ENCODE measurements at places on chromosomes 16 and 17. TPM values are rescaled to one million over a fixed set of nuclear protein-coding genes. Genes with fewer than 3 reads are reported as not detected.

GRCh38 chr16:3915426-3916260 is 35.1 kb upstream of the CREBBP start:
- DNase-seq, result no peak
- H3K27me3 ChIP-seq, result no peaks in the 10 kb centered on the region
- H3K4me3 ChIP-seq, result no peak overlapping the region
- no peaks in the 10 kb centered on the region for H3K4me1 ChIP-seq
- H3K27ac ChIP-seq, result no peak overlapping the region

Gene ARSG
- 8.5 TPM for polyA plus RNA-seq

DNA sequence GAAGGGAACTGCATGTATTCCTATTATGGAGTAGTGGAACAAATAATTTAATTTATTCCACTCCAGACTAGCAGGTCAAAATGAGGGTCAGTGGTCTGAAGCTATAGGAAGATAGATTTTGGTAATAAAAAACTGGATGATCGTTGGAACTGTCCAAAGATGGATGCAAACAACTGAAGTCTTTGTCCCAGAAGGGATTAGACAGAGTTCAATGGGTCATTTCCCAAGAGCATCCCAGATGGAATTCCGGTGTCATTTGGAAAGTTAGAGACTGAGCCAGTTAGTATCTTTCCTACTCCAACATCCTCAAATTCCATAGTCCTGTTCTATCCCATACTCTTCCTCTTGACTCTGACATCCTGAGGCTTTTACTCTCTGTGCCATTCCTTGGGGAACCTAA is 22.8 kb upstream of the TOX3 start:
- DNase-seq, result no peak
- no peak overlapping the region for H3K27ac ChIP-seq
- H3K36me3 ChIP-seq, result no peaks in the 10 kb centered on the region

DNA sequence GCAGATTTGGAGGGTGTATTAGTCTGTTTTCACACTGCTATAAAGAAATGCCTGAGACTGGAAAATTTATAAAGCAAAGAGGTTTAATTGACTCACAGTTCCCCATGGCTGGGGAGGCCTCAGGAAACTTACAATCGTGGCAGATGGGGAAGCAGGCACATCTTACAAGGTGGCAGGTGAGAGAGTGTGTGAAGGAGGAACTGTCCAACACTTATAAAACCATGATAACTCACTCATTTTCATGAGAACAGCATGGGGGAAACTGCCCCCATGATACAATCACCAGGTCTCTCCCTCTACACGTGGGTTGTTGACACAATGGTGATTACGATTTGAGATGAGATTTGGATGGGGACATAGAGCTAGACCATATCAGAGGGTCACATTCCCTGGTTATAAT is 195.6 kb downstream of the RGS9 start:
- DNase-seq, result no peak
- no peak overlapping the region for H3K27ac ChIP-seq
- no peaks in the 10 kb centered on the region for H3K27me3 ChIP-seq
- no peak overlapping the region for H3K4me3 ChIP-seq
- no peaks in the 10 kb centered on the region for H3K36me3 ChIP-seq

GRCh38 chr16:86374603-86375130 is 135.7 kb upstream of the FOXF1 start:
- DNase-seq, result no peak
- no peak overlapping the region for H3K27ac ChIP-seq
- H3K27me3 ChIP-seq, result no peaks in the 10 kb centered on the region
- no peak overlapping the region for H3K4me3 ChIP-seq
- H3K36me3 ChIP-seq, result no peaks in the 10 kb centered on the region
- H3K4me1 ChIP-seq, result no peaks in the 10 kb centered on the region

DNA sequence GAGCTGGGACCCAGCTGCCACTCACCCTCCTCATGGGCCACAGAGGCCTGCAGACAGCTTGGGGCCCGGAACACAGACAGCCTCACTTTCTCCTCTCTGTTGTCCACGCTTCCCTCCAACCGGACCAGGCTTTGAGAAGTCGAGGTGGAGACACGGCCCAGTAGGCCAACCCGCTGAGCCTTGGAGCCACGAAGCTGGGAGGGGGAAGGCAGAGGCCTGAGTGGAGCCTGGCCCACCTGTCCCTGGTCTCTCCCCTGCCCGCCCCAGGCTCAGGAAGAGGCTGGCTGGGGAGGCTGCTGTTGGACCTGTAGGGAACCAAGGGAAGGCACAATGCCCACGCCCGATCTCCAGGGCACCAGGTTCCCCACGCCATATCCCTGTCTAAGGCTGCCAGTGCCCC is 48.1 kb downstream of the RMI2 start:
- peaks cover 3% of the 10 kb centered on the region for H3K4me1 ChIP-seq
- H3K36me3 ChIP-seq, result no peaks in the 10 kb centered on the region
- no peak overlapping the region for H3K27ac ChIP-seq
- no peak for DNase-seq

Gene NPIPB2
- polyA plus RNA-seq, result 3.2 TPM

DNA sequence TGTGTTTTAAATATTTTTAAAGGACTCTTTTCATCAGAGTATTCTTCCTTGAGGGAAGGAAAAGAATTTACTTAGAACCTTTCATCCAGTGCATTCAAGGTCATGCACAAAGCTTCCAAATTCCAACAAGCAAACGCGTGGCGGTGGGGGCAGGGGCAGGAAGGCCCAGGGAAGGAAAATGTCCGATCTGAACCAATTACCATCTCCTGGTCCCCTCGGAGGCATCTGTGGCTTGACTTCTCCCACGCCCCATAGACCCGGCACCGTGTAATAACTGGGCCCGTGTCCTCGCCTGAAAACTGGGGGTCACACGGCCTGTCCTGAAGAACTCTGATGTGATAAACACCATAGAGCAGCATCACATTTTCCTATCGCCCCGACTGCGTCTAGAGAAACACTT is 18.3 kb downstream of the MEAK7 start:
- H3K27ac ChIP-seq, result no peak overlapping the region
- no peaks in the 10 kb centered on the region for H3K4me1 ChIP-seq
- no peak overlapping the region for H3K4me3 ChIP-seq
- peaks cover 4% of the 10 kb centered on the region for H3K36me3 ChIP-seq
- DNase-seq, result no peak

GRCh38 chr17:48150597-48151001 is 43.0 kb downstream of the SNX11 start:
- no peak for DNase-seq
- H3K36me3 ChIP-seq, result no peaks in the 10 kb centered on the region
- no peaks in the 10 kb centered on the region for H3K27me3 ChIP-seq
- no peak overlapping the region for H3K4me3 ChIP-seq
- no peak overlapping the region for H3K27ac ChIP-seq

DNA sequence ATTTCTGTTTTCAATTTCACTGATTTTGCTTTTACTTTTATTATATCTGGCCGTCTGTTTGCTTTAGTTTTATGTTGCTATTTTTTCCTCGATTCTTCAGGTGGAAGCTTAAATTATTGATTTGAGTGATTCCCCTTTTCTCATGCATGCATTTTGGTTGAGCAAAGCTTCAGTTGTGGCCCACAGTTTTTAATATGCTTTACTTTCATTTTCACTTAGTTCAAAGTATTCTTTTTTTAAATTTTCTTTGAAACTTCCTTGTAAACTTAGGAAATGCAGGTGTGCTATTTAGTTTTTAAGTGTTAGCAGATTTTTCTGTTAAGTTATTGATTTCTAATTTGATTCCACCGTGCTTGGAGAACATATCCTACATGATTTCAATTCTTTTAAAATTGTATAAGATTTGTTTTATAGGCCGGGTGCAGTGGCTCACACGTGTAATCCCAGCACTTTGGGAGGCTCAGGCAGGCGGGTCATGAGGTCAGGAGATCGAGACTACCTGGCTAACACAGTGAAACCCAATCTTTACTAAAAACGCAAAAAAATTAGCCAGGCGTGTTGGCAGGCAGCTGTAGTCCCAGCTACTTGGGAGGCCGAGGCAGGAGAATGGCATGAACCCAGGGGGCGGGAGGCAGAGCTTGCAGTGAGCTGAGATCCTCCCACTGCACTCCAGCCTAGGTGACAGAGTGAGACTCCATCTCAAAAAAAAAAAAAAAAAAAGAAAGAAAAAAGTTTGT is 531.2 kb downstream of the KIF2B start:
- H3K4me1 ChIP-seq, result no peaks in the 10 kb centered on the region
- H3K4me3 ChIP-seq, result no peak overlapping the region
- no peaks in the 10 kb centered on the region for H3K36me3 ChIP-seq
- H3K27me3 ChIP-seq, result no peaks in the 10 kb centered on the region
- H3K27ac ChIP-seq, result no peak overlapping the region

Gene AURKB
- polyA plus RNA-seq, result not detected

DNA sequence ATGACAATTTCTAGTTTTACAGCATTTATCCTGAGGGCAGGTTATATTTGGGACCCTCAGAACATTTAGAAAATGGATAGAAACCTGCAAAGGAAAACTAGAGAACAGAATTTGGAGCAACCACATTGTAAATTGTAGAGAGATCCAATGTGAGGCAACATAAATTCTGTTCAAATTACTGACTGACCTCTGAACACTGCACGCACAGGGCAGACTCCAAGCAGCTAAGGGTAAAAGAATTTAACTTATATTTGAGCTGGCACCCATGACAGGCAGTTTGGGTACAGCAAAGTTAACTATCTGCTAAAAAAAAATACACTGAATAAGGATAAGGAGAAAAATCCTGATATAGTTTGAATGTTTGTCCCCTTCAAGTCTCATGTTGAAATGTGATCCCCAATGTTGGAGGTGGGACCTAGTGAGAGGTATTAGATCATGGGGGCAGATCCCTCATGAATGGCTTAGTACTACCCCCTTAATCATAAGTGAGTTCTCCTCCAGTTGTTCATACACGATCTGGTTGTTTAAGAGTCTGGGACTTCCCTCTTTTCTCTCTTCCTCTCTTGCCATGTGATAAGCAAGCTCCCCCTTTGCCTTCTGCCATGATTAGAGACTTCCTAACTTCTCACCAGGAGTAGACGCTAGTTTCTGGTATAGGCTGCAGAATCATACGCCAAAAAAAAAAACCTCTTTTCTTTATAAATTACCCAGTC is 75.7 kb downstream of the FBXL20 start:
- no peak overlapping the region for H3K27ac ChIP-seq
- H3K4me1 ChIP-seq, result no peaks in the 10 kb centered on the region
- no peaks in the 10 kb centered on the region for H3K27me3 ChIP-seq
- DNase-seq, result no peak
- no peaks in the 10 kb centered on the region for H3K36me3 ChIP-seq

Data from naive thymus-derived CD4-positive, alpha-beta T cell (primary cell).